CD8-positive, alpha-beta memory T cell (primary cell): ENCODE measurements at places on chromosomes 7 and 10. TPM values are rescaled to one million over a fixed set of nuclear protein-coding genes. Genes with fewer than 3 reads are reported as not detected.

The CYP26A1 gene
- not detected for polyA plus RNA-seq

The GRID1 gene
- not detected for polyA plus RNA-seq

The BMPER gene
- polyA plus RNA-seq = not detected

DNA sequence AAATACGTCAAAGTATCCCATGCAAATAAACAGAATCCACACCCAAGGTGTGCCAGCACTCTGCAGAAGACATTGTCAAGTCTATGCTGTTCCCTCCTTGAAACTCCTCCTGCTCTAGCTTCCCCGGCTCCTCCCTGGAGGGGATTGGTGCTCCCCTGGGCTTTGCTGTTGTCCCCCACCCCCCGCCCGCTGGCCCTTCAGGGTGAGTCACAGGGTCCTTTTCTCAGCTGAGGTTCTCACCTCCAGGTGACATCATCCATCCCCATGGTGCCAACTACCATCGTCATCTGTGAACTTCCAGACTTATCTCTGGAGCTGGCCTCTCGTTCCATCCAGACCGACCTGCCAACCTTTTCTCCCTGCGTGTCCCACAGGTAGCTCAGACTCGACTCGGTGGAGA lies 77.0 kb downstream of the ITIH5 start:
- H3K4me3 ChIP-seq = no peak overlapping the region
- no peak for DNase-seq
- no peaks in the 10 kb centered on the region for H3K36me3 ChIP-seq
- no peaks in the 10 kb centered on the region for H3K4me1 ChIP-seq

DNA sequence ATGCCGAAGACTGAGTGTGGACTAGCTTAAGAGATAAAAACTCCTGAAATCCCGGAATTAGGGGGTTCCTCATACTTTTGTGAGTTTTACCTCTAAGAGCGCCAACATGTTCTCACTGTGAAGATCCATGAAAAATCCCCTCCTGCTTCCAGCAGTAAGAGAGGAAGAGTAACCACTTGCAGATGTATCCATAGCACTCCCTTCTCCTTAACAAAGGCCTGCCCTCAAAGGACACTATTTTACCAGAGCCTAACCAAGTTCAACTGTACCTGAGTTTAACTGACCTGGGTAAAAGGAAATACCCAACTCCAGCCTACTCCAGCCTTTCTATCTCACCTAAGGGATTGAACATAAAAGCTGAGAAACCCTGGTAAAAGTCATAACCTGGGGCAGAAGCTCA lies 280.9 kb downstream of the POLR1F start:
- H3K27me3 ChIP-seq = no peaks in the 10 kb centered on the region
- H3K27ac ChIP-seq = no peak overlapping the region
- H3K4me3 ChIP-seq = no peak overlapping the region
- no peak for DNase-seq

DNA sequence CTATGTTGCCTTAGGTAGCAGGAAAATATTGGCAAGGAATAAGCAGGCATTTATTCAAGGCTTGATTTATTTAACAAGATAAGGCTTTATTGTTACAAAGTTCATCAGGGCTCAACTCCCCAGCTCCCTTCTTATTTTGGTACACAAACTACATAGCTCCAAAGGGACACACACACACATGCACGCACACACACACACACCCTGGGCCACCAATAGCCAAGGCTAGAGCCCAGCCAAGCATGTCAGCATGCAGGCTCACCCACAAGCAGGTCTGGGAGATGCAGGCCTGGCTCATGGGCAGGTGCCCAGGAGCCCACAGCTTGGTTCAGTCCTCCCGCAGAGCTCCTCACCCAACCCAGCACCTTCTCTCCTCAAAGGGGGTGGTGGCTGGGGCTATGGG lies 23.4 kb downstream of the LEP start:
- no peaks in the 10 kb centered on the region for H3K4me1 ChIP-seq
- H3K27ac ChIP-seq = no peak overlapping the region
- no peaks in the 10 kb centered on the region for H3K36me3 ChIP-seq
- H3K4me3 ChIP-seq = no peak overlapping the region
- peaks cover 7% of the 10 kb centered on the region for H3K27me3 ChIP-seq

The ARHGAP19 gene
- 8.9 TPM for polyA plus RNA-seq

DNA sequence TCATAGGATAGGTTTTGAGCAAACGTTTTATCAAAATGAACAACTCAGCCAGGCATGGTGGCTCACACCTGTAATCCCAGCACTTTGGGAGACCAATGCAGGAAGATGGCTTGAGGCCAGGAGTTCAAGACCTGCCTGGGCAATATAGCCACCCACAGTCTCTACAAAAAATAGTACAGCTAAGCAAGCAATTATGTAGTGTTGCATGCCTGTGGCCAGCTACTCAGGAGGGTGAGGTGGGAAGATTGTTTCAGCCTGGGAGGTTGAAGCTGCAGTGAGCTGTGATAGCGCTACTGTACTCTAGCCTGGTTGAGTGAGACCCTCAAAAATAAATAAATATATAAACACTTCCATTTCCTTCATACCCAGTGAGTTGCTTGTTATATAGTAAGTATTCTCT lies 67.1 kb downstream of the LSMEM1 start:
- DNase-seq = no peak
- H3K4me1 ChIP-seq = no peaks in the 10 kb centered on the region
- no peak overlapping the region for H3K27ac ChIP-seq
- no peaks in the 10 kb centered on the region for H3K36me3 ChIP-seq
- no peak overlapping the region for H3K4me3 ChIP-seq
- no peaks in the 10 kb centered on the region for H3K27me3 ChIP-seq

The GNGT1 gene
- not detected for polyA plus RNA-seq

DNA sequence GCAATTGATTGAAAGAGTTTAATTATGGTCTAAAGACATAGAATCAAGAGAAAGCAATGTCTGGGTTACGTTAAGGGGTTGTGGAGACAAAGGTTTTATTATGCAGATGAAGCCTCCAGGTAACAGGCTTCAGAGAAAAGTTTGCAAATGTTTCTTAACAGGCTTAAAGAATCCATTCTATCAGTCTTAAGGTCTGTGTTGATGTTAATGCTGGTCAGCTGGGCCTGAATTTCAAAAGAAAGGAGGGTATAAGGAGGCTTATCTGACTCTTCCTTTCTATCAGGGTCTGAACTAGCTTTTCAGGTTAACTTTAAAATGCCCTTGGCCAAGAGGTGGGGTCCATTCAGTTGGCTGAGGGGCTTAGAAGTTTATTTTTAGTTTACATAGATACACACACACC lies 1004.5 kb upstream of the C7orf33 start:
- H3K27me3 ChIP-seq = no peaks in the 10 kb centered on the region
- H3K4me3 ChIP-seq = no peak overlapping the region
- no peaks in the 10 kb centered on the region for H3K36me3 ChIP-seq

DNA sequence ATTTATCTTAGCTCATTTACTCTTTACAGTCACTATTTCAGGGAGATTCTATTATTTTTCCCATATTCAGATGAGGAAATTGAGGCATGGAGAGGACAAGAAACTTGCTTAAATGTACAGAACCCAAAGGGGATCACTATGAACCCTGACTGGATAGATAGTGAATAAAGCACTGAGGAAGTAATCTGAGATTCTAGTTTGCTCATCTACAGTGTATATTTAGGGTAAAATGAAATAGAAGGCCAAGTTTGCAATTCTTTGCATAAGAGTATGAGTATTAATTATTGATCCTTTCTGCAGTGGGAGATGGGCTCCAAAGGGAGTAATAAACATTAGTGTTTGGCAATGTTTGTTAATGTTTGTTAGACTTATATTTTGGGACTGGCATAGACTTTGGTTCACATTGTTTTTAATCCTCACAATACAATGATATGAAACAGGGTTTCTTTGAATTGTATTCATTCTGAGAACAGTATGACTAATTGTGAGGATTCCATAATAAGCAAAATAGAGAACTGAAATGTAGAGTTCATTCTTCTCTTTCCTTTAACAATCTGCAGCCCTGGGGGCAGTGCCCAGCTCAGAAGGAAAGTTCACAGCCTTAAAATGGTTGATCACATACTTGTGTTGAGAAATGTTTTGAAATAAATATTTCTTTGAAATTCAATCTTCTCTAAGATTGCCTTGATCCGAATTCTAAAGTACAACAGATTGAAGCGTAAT lies 131.0 kb upstream of the ZNF804B start:
- H3K4me1 ChIP-seq = no peaks in the 10 kb centered on the region
- H3K27me3 ChIP-seq = no peaks in the 10 kb centered on the region
- no peak overlapping the region for H3K27ac ChIP-seq
- H3K36me3 ChIP-seq = no peaks in the 10 kb centered on the region
- H3K4me3 ChIP-seq = no peak overlapping the region

- no peaks in the 10 kb centered on the region for H3K36me3 ChIP-seq
- no peak overlapping the region for H3K27ac ChIP-seq
- no peaks in the 10 kb centered on the region for H3K4me1 ChIP-seq
- no peak for DNase-seq
These were observed 14.1 kb upstream of the CDK6 start for GRCh38 chr7:92850516-92850915.

GRCh38 chr10:43815181-43815885 lies 166.7 kb upstream of the ZNF32 start:
- peaks cover 24% of the 10 kb centered on the region for H3K4me1 ChIP-seq
- no peak overlapping the region for H3K27ac ChIP-seq
- H3K4me3 ChIP-seq = no peak overlapping the region
- no peaks in the 10 kb centered on the region for H3K36me3 ChIP-seq

GRCh38 chr7:88206254-88206653 lies 13.6 kb downstream of the SRI start:
- no peaks in the 10 kb centered on the region for H3K27me3 ChIP-seq
- H3K27ac ChIP-seq = no peak overlapping the region
- peaks cover 23% of the 10 kb centered on the region for H3K36me3 ChIP-seq
- H3K4me3 ChIP-seq = no peak overlapping the region
- no peaks in the 10 kb centered on the region for H3K4me1 ChIP-seq
- DNase-seq = no peak

DNA sequence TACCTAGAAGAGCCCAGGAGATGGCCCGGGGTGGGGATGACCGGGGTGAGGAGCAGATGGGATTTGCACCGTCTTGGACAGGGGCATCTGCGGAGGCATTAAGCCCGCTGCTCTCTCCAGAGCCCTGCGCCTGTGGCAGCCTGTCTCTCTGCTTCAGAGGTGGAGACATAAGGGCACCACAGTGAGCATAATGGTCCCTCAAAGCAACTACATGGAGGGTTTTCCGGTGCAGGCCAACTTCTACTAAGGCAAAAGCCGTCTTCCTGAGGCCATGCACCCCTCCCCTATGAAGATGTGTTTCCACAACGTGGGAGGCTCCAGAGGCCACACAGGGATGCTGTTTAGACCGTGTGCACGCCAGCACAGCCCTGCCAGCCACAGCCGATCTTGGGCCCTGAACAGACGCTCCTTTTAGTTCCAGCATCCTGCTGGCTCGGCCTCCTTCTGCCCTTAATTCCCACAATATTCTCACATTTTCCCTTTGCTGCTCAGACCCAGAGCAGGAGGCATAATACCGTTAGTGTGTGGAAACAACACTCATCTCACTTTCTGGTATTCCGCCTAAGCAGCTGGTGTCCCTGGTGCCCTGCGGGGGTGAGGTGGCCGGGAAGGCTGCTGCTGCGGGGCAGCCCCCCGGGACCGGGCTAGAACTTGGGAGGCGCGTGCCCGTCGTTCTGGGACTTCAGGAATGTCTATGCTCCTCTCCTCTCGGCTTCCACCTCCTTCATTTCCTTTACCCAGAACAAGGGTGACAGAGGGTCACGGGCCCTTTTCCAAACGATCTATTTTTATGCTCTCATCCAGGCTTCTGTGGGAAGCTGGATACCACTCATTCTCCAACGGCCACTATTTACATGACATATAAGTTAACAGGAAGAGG lies 266.9 kb downstream of the TNS3 start:
- no peaks in the 10 kb centered on the region for H3K27me3 ChIP-seq
- H3K4me3 ChIP-seq = no peak overlapping the region
- H3K27ac ChIP-seq = no peak overlapping the region
- DNase-seq = no peak
- H3K36me3 ChIP-seq = no peaks in the 10 kb centered on the region
- no peaks in the 10 kb centered on the region for H3K4me1 ChIP-seq

The SGMS1 gene
- polyA plus RNA-seq = 11.3 TPM

DNA sequence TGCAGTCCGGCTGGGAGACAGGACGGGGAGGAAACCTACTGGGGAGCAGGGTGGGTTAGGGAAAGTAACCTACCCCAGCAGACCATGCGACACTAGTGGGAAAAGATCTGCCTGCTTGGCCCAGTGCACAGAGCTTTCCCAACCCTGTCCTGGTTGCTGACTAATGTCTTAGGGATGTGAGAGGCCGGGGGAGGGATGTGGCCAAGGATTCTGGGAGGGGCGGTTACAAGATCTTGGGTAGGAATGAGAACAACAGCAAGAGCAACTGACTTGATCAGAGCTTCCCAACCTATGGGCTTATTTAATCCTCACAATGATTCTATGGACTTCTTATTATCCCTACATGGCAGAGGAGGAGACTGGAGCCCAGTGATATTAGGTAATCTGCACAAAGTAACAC lies 24.0 kb upstream of the EIF5AL1 start:
- H3K4me3 ChIP-seq = no peak overlapping the region
- H3K36me3 ChIP-seq = no peaks in the 10 kb centered on the region
